Stimulated activated CD8-positive, alpha-beta memory T cell treated with anti-CD3 and anti-CD28 coated beads, Interleukin-4, amount 100 ng/mL, for 1 hour (primary cell): ENCODE measurements at places on chromosomes 1 and 21.

- no peak for DNase-seq
These were observed 103.1 kb upstream of the CSF3R start for GRCh38 chr1:36585569-36586548.

DNA sequence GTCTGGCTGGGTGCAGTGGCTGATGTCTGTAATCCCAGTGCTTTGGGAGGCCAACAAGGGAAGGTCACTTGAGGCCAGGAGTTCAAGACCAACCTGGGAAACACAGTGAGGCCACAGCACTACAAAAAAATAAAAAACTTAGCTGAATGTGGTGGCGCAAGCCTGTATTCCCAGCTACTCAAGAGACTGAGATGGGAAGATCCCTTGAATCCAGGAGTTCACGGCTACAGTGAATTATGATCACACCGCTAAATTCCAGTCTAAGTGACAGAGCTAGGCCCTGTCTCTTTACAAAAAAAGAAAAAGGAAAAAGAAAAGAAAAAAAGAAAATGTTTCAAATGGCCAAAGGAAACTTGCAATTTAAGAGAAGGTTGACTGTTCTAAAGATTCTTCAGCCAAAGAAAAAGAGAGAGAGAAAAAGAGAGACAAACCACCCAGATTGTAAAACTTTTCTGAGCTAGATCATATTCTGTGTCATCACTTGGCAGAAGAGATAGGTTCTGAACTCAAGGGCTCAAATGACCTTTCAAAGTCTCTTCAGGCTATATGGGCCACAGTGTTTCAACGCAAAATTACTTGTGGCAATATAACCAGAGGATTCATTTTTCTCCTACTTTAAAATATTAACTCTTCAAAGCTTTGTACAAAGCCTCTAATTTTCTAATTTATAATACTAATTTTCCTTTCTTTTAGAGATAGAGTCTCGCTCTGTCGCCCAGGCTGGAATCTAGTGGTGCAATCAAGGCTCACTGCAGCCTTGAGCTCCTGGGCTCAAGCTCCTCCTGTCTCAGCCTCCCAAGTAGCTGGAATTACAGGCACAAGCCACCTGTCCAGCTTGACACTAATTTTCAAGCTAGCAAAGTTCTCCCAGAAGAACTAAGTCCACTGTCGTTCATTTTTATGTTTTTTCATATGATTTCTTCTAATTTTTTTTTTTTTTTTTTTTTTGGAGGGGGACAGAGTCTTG is 20.5 kb downstream of the ARID4B start:
- DNase-seq: no peak

- DNase-seq: no peak
These were observed 260.4 kb downstream of the DSCAM start for GRCh38 chr21:40586575-40586974.

GRCh38 chr1:240399381-240399780 is 212.6 kb downstream of the GREM2 start:
- DNase-seq: no peak

GRCh38 chr1:3706651-3707297 is 45.5 kb upstream of the CCDC27 start:
- no peak for DNase-seq

GRCh38 chr1:27423709-27424108 is 31.3 kb downstream of the GPR3 start:
- no peak for DNase-seq

- DNase-seq: no peak
These were observed 459.2 kb upstream of the RUNX1 start for GRCh38 chr21:35508139-35508888.
